Skin of body (tissue), 3 donors: ENCODE measurements at places on chromosomes 13 and 19. TPM values are rescaled to one million over a fixed set of nuclear protein-coding genes. Genes with fewer than 3 reads are reported as not detected.

C5AR1 gene
- 3.3 TPM for total RNA-seq

FAM98C gene
- total RNA-seq, result 6.2 TPM

SMIM44 gene
- total RNA-seq, result not detected

GPC5 gene
- 2.2 TPM for total RNA-seq

COL4A1 gene
- total RNA-seq, result 740 TPM

CKM gene
- 426 TPM for total RNA-seq

UPK1A gene
- 0.49 TPM for total RNA-seq

ZNF317 gene
- 14.0 TPM for total RNA-seq

GIPR gene
- total RNA-seq, result 25.7 TPM

ZNF530 gene
- 3.4 TPM for total RNA-seq

C19orf38 gene
- 3.6 TPM for total RNA-seq

MAP4K1 gene
- total RNA-seq, result 0.59 TPM

CYP2B6 gene
- 0.20 TPM for total RNA-seq
